ENCODE measurements at places on chromosomes 3 and 15.

DNA sequence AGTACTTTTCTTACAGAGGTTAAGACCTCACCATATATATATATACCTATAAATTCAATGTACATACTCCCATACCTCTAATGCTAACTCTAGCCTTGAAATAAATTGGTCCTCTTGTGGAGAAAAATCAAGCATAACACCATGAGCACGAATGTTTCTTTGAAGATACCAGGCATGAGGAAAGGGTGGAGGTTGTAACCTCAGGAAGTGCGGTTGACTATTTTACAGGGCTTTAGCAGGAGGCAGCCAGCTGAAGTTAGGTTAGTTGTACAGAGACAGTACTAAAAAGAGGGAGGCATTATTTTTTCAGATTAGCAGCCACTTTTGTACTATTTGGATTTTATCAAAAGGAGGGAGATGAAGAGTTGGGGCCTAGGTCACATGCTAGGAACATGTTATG lies 767.0 kb downstream of the OTOL1 start:
- DNase-seq = no peak

GRCh38 chr15:38691377-38691776 lies 126.8 kb upstream of the RASGRP1 start:
- no peak for DNase-seq

GRCh38 chr3:139652561-139652960 lies 25.2 kb downstream of the NMNAT3 start:
- DNase-seq = no peak

DNA sequence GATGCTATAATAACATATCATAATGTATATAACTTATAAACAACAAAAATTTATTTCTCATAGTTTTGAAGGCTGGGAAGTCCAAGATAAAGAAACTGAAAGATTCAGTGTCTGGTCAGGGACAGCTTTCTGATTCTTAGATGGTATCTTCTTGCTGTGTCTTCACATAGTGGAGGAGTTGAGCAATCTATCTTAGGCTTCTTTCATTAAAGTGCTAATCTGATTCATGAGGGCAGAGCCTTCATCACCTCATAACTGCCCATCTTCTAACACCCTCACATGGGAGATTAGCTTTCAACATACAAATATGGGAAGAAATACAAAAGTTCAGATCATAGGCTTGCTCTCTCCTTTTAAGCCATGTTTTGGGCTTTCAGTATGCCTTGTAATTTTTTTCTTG lies 774.8 kb upstream of the EPHA6 start:
- DNase-seq = no peak

GRCh38 chr3:66633402-66634381 lies 132.9 kb upstream of the LRIG1 start:
- DNase-seq = no peak

GRCh38 chr3:87260270-87260669 lies 16.1 kb downstream of the POU1F1 start:
- no peak for DNase-seq

- peak; percentile 41 for DNase-seq
Observed at GRCh38 chr3:175965036-175965435, 1105.9 kb downstream of the NAALADL2 start.

DNA sequence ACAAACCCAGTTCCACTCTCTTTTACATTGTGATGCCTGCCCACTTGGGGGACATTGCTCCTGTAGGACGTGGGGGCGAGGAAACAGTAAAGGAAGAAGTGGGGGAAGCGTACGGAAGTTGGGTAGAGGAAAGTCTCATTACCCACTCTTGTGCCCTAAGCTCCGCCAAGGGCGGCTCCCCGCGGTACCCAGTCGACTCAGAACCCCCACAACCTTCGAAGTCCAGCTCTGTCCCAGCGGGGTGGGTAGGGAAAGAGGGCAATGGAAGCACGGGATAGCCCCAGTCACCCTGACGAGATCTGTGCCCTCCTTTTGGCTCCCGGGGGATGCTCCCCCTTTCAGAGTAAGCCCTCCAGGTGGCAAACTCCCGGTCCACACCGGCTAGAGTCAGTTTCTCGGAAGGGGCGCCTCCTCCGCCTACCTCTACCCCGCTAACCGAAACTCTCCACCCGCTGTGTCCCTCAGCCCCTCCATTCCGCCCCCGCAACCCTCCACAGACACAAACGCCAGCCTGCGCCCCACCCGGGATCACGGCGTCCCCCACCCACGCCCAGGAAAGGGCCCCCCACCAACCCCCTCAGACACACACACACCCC lies 527 bp downstream of the CSNK1G1 start:
- DNase-seq = no peak

DNA sequence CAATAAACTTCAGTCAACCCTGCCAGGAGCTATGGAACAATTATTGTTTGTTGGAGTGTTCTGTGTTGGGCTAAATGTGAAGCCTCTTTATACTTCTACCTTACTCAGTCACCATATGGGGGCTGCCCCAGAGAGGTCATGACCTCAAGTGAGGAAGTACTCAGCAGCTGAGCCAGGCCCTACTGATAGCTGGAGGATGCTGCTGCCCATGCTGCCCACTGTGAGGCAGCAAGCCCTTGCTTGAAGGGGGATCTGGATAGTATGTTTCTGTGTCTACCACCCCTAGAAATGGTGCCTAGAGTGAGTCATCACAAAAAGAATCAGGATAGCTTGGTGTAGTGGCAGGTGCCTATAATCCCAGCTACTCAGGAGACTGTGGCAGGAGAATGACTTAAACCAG lies 4.5 kb upstream of the RPL24 start:
- no peak for DNase-seq

- DNase-seq = no peak
Observed at GRCh38 chr15:61080221-61081026, 148.7 kb downstream of the RORA start.

- no peak for DNase-seq
Observed at GRCh38 chr3:73101881-73102280, 40.4 kb downstream of the EBLN2 start.

DNA sequence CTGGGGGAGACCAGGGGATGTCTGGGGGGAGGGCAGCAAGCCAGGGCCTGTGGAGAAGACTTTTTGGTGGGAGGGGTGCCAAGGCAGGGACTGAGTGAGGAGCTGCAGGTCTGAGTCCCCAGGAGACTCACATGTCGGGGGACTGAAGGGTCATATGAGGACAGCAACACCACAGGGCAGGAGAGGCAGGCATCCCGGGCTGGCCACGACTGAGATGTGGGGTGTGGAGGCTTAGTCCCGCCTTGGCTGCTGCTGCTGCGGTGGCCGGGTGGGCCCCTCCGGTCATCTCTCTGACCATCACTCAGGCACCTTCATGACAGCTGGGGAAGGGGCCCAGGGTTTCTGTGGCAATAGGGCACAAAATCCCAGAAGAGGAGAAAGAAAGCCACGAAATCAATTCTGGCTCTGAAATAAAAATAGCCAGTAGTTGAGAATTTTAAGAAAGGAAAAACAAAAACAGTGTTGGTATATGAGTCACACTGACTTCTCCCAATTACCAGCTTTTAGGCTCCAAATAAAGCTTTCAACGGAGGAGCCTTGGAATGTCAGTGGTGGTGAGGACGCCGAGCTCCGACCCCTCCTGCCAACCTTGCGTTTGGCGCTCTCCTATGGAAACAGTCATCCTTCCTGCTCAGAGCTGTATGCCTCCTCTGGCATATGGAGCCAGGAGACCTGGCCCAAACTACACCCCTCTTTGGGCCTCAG lies 52.9 kb upstream of the ITGA11 start:
- DNase-seq = no peak

GRCh38 chr3:38561746-38562466 lies 65.8 kb downstream of the EXOG start:
- DNase-seq = no peak

DNA sequence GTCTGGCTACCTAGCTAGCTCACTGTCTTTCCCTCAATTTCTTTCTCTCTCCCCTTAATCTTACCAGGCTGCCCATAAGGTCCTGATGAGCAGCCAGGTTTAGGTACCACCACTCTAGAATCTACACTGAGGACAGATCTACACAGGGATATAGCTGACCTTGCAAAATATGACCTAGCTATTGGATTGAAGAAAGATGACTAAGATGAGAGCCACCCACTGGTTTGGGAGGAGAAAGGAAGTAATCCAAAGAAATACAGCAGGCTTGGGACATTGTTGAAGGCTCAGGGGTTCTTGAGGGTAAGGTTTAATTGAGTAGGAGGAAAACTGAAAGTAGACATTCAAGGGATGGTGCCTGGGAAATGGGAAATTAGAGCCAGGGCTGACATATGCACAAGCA lies 142.0 kb upstream of the TMC3 start:
- no peak for DNase-seq

- DNase-seq = no peak
Observed at GRCh38 chr3:42264399-42265058, 1.5 kb downstream of the CCK start.

DNA sequence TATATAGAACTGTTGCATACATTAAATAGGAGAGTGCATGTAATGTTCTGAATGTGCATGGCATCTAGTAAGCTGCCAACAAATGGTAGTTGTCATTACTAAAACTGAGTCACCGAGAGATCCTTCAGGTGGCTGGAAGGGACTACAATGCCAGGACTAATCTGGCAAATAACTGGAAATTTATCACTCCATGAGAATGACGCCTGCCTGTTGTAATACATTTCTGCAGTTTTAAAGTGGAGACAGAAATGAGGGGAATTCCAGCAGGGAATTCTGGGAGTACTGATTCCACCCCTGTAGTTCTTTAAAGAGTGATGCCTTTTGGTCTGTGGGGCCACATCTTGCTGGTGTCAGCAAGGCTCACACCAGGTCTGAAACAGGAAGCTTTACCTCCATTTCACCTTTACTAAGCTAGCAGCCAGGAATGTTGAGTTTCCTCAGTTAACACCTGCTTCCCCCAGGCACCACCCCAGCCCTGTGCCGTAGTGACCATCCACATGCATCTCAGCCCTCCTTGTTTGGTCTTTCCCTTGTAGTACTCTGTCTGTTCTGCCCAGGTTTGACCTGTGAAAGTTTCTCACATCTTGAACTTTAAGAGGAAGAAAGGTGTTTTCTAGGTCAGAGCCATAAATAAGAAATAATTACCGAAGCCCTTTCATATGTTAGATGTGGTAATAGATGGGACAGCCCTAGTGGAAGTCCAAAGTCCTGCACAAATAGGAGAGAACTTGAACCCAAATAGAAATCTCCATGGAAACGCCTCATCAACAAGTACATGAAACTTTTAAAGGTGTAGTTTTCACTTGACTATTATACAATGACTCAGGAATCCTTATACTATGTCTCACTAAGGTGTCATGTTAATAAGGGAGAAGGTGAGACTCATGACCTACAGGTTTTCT lies 56.7 kb upstream of the LMOD3 start:
- no peak for DNase-seq

- DNase-seq = no peak
Observed at GRCh38 chr15:75181780-75182179, 19.9 kb upstream of the C15orf39 start.

- DNase-seq = no peak
Observed at GRCh38 chr15:65583701-65584100, 27.2 kb downstream of the INTS14 start.

- DNase-seq = no peak
Observed at GRCh38 chr3:99837715-99838114, 20.1 kb downstream of the CMSS1 start.

DNA sequence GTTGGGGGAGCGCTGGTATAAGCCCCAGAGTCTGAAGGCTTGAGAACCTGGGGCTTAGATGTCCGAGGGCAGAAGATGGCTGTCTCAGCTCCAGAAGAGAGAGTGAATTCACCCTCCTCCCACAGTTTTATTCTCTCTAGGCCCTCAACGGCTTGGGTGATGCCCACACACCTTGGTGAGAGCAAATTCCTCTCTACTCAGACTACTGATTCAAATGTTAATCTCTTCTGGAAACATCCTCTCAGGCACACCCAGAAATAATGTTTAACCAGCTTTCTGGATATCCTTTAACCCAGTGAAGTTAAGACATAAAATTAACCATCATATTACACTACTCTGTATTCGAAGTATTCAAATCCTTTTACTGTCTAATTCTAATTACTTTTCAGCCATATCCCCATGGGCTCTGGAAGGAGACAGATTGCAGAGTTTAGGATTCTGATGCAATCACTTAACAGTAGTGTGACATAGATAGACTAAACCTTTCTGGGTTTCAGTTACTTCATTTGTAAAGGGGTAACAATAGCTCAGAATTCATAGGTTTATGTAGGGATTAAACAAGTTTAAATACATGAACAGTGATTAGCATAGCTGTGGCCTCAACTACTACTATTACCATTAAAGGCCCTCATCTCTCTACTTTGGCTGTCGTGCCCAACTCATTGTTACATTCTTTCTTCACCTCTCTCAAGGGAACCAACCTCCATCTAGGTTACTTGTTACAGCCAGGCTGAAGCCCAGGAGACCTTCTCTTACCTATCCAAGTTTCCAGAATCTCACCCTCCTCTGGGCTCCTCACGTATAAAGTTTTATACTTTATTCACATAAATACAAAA lies 25.7 kb upstream of the ANO10 start:
- no peak for DNase-seq

- no peak for DNase-seq
Observed at GRCh38 chr15:94387442-94387841, 156.1 kb downstream of the MCTP2 start.

DNA sequence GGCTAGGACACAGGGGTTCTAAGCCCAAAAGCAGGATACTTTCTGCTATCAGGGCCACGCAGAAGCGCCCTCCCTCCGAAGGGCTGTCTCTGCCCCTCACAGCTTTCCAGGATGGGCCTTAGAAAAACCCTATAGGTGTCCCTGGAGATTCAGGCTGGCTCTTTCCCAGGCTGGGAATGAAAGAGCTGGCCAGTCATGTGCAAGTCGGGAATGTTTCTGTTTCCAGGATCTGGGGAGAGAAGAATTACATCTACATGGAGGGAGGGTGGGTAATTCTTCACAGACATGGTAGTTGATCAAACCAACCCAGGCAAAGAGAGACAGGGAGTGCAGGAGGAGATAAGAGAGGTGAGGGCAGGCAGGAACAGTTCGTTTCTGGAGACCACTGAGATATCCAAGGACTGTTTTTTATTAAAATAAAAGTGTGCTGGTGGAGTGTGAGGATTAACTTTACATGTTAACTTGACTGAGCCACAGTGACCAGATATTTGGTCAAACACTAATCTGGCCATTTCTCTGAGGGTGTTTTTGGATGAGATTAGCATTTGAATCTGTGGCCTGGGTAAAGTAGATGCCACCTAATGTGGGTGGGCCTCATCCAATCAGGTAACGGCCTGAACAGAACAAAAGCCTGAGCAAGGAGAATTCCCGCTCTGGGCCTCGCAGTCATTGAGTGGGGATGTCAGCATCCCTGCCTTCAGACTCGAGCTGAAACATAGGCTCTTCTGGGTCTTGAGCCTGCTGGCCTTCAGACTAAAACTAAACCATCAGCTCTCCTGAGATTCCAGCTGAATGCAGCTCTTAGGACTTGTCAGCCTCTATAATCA lies 15.3 kb downstream of the NUP210 start:
- DNase-seq = no peak

GRCh38 chr15:59550530-59550929 lies 61.1 kb upstream of the GCNT3 start:
- no peak for DNase-seq

DNA sequence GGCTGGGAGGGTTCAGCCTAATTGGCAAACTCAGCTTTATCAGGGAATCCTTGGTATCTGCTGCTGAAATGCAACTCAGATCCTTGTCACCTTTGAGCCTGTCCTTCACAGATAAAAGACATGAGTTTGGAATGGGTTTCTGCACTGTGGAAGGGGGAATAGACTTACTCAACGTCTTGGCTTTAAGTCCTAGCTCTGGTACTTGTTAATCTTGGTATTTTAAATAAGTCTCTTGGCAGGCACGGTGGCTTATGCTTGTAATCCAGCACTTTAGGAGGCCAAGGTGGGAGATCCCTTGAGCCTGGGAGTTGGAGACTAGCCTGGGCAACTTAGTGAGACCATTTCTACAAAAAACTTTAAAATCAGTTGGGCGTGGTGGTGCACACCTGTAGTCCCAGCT lies 55.1 kb upstream of the ATOSA start:
- no peak for DNase-seq

- DNase-seq = no peak
Observed at GRCh38 chr3:134276086-134276485, 25.4 kb upstream of the RYK start.
